NCI-H2029 (cell line): ENCODE measurements at places on chromosomes 6 and 20.
A peak's percentile ranks its signal among the peaks of the same experiment; 100 is the strongest.

DNA sequence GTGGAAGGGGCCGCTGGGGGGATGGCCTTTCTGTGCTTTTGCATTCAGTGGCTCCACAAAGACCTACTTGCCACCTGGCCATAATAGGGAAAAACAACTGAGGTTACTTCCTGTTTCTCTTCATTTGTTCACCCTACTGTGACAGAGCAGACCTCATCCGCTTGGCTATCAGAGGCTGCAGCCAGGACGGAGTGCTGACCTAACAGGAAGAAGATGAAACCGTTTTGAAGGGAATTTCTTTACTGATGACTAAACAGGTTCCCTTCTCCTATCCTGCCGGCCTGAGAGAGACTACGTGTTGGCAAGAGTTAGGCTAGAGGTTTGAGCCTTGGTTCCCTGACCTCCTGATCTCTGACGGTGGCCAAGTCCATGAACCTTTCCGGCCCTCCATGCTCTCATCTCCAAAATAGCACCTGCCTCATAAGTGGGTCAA is 21.3 kb downstream of the PRR18 start:
- DNase-seq = peak; percentile 42

DNA sequence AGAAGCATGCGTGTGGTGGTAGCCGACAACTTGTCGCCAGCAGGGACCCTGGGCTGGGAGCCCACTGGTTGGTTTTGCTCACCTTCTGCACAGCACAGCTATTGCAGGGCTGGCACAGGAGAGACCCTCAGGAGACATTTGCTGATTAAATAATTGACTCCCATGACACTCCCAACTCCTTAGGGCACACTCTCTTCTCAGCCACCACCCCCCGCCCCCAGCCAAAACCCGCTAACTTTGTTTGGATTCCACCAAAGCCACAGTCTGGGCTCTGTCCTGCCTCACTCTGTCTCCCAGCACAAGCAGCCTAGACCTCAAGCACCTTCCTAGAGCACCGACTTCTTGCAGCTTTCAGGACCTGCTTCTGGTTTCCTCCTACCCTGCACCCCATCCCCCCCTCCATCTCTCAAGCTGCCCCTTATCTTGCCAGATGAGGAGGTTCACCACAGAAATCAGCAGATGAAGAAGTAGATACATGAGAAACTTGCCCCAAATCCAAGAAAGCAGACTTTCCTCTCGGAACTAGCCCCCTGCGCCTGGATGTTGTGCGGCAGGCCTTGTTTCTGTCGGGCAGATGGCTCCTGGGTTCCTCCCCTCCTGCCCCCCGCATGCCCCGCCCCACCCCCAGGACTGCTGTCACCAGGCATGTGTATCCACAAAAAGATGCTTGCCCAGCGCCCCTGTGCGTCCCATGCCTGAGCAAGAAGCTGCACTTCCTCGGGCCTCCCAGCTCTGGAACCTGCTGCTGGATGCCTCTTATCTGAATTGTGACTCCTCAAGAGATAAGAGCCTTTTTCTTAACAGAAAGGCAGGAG is 35.0 kb upstream of the CD93 start:
- no peak for DNase-seq

GRCh38 chr20:59386809-59387208 is 86.4 kb downstream of the EDN3 start:
- no peak for DNase-seq

DNA sequence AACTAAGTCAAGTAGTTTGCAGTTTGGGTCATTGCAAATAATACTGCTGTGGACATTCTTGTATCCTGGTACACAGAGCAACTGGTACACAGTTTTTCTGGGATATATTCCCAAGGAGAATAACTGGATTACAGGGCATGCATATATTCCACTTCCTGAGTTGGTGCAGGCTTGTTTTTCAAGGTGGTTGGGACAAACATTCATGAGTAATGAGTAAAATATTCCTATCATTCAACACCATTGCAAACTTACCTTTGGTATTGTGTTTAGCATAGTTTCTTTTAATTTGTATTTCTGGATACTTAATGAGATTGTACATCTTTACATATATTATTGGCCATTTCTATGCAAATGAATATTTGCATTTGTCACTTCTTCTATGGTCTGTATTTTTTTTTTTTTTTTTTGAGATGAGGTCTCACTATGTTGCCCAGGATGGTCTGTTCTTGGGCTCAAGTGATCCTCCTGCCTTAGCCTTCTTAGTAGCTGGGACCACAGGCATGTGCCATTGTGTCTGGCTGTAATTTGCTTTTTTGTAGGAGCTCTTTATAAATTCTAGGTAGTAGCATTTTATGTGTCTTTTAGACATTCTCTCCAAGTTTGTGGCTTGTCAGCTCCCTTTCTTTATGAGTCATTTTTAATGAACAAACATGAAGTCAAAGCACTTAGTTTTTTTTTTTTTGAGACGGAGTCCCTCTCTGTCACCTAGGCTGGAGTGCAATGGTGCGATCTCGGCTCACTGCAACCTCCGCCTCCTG is 158.7 kb downstream of the SOX4 start:
- no peak for DNase-seq

DNA sequence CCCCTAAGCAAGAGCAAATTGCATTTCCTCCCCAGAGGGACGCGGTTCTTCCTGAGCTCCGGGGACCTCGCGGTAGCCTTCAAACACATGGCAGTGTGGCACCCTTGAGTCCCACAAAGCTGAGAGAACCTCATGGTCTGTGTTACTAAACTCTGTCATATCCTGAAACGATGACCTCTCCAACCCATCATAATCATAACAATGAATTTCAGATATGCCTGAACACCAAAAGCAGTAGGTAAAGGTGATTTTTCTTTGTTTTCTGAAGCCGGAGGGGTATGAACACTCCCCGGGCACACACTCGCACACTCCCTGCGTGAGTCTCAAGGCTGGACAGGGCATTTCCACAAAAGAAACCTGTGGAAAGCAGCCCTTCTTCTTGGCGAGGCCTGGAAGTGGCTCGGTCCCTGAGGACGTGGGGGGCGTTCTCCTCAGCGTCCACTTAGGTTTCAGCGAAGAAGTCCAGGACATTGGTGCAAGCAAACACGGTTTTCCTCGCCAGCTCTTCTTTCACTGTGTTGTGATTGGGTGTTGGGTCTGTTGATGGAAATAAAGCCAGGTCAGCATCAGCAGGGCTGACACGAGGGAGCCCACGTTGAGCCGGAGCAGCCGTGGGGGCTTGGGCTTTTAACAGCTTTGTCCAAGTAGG is 183.4 kb downstream of the ERMARD start:
- DNase-seq = no peak

DNA sequence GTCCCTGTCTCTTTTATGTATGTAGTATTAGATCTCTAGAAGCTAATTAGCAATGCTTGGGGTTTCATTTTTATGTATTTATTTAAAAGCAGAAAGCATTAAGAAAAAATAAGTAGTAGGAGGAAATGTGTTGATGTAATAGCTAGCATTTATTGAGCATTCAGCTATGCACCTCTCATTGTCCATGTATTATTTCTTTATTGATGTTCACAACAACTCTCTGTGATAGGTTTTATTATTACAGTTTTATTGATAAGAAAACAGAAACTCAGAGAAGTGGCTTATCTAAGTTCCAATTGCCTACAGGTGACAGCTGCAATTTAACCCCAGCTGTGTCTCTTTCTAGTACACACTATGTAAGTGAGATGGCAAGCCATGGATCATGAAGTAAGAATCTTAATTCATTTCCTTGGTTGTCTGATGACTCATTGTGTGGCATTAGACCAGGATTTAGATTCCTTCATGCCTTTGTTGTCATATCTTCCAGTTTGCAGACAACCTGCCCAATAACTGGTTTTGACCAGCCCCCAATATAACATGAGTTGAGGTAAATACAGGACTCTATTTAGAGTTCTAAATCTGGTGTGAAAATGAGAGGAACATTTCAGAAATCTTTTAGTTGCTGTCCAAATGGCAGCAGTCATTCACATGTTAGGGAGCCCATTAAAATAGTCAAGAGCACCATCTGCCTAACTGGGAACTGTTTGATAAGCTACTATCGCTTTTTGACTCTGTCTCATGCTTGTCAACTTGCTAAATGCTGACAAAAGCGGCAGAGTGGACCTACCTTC is 170.8 kb upstream of the PHACTR1 start:
- DNase-seq = no peak

DNA sequence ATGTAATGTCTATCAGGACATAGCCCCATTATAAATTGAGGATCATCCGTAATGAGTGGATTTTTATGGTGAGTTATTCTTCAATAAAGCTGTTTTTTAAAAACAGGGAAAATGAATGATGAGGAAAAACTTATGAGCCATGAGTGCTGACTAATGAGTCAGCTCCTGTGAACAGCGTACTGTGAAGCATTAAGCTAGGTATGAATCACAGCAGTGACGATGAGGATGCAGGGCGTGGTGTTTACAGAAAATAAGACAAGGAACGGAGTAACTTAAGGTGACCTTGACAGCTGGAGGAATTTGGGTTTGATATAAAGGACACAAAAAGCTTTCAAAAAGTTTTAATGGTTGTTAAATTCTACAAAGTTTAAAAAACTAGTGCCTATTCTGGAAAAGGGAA is 96.3 kb downstream of the FOXF2 start:
- DNase-seq = no peak

DNA sequence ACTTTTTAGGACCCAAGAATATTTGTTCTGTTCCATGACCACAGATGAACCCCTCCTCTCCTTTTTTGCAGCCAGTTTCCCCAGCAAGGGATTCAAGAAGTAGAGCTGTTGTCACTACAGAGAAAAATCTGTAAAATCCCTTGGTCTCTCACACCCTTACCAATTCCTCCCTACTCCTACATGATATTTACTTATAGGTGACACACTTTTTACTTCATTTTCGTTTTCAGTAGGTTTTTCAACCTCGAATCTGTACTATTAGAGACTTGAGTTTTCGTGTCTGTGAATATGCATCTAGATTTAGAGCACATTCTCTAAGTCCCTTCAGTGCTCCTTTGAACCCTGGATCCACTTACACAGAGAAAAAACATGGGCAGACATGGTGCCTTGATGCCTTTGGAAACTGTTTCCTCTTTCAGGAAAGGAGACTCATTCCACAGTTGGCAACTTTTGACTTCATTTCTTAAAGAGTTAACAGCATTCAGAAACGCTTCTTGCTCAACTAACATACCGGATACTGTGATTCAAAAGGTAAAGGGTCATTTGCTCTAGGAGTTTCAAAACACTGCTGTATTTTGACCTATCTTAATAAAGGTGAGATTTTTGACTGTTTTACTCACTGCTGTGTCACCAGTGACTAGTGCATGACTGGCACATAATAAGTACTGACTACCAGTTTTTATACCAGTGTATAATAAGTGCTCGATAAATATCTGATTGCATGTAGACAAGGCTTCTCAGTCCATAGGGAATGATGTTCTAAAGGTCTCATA is 50.6 kb downstream of the LAMA4 start:
- DNase-seq = no peak

- DNase-seq = no peak
These were observed 42.7 kb upstream of the TNFRSF21 start for GRCh38 chr6:47352194-47352920.

DNA sequence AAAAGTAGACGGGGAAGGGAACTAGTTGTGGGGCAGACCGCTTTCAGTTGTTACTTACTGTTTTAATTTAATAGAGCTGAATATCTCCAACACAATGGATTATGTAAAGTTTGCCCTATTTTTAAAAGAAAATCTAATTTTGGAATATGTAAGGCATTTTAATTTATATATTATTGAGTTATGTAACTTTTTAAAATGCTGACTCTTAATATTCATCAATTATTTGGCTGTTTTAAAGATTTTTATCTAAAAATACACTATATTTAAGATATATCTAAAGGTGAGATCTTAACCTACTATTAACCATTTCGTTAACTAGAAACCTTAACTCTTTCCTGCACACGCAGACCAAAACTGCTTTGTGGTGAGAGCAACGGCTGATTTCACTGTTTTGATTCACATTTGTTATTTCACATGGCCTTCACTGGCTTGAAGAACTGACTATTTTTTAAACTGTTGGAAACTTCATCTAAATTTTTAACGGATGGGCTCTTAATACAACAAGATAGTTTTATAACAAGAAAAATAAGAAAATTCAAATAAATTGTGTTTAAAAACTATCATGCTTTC is 87.9 kb downstream of the HUS1B start:
- DNase-seq = no peak

DNA sequence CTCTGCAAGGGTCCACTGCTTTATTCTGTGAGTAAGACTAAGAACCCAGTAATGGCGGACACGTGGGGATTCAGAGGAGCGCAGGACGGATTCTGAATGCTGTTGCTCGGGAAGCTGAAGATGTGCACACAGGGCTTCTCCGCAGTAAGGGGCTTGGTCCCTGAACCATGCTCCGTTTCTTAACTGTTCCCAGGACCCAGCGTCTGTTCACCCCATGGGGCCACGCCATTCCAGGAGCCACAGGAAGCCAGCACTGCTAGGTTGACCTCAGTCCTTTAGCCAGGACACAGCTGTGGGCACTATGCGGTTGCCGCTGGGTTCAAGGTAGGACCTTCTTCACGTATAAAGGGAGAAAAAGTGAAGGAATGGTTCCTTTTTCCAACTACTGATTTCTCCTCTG is 59.8 kb downstream of the IRF4 start:
- DNase-seq = no peak

DNA sequence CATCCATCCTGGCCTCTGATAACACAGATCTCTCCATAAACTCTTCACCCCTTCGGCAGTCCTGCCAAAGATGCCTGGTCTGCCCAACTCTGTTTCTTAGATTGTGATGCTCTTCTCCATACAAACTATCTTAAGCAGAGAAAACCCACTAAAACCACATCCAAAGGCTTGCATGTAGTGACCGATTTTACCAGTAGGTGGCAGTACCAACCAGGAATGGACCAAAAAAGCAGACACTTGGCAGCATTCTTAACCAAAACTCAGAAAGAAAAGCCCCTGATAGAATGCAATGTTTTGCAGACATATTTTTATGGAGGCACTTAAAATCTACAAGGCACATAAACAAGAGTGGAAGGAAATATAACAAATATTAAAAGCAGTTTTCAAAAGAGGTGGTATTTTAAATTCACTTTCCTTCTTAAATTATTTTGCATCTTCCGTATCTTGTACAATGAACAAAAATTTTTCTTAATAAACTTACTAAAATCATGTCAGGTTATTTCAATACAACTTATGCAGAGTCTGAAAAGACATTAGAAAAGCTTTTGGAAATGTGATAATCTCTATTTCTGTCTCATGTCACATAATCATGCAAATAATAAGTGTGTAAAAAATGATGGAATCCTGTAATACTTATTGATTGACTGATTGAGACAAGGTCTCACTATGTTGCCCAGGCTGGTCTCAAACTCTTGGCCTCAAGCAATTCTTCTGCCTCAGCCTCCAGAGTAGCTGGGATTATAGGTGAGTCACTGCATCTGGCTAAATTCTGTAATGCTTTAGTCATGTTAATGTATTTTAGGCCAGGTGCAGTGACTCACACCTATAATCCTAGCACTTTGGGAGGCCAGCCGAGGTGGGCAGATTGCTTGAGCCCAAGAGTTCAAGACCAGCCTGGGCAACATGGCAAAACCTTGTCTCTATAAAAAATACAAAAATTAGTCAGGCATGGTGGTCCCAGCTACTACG is 29.4 kb downstream of the LRP11 start:
- no peak for DNase-seq

DNA sequence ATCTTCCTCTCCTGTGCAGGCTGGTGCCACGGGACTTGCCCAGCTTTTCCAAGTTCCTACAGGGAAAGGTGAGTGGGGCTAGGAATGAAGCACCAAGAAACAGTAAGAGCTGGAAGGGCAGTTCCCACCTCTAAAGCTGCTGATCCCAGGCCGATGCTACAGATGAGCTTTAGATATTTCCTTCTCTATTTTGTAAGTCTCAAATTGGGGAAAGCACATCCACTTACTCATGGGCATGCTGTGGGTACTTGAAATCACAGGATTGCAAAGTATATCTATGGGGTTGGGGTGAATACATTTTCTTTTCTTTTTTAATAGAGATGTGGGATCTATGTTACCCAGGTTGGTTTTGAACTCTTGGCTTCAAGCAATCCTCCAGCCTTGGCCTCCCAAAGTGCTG is 3.1 kb downstream of the ZBTB2 start:
- DNase-seq = no peak
